SK-N-MC (cell line): ENCODE measurements at places on chromosomes 1 and 21.

- no peak for DNase-seq
Observed at GRCh38 chr1:61606448-61607312, 118.3 kb downstream of the TM2D1 start.

DNA sequence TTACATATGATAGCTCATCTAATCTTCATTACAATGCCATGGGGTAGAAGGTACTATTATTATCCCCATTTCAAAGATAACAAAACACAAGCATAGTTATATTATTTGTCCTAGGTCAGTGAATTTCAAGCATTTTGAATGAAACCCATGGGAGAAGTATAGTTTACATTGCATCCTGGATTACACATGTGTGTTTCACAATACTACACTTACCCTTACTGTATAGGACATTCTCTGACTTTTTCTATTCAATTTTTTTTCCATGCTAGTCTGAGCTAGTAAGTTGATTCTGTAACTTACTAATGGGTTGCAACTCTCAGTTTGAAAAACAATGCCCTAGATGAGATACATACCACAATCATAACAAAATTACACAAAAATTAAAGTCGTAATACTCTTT is 8.7 kb upstream of the GPX7 start:
- no peak for DNase-seq

DNA sequence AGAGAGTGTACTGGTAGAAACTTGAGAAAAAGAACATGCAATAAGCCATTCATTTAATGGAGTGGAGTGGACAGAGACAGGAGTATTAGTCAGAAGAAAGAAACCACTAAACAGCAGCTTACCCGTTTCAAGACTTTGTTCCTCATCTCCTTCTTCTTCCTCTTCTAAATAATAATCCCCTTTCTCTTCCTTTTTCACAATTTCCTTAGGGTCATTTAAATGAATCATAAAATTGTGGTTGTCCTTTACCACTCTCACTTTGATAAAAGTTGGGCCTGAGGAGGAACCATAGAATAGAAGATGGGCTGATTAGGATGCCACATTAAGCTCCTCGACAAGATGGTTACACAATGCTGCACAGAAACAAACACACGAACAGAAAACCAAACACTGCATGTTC is 109.6 kb downstream of the WDR3 start:
- DNase-seq = no peak

DNA sequence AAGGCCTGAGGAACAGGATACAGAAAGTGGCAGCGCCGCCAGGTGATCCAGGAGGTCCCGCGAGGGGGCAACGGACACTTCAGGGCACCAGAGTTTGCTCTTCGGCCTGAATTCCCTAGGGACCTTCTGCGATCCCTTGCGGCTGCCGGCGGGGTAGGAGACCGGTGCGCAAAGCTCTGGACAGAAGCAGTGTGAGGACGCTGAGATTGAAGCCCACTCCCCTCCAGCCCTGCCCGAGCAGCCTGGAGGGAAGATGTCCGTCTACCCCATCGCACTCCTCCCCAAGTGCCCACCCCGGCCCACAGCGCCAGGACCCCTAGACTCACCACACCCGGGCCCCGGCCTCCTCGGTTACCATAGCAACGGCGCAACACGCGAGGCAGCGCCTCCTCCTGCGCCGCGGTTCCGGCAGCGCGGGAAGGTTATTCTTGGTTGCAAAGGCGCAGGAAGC is at the start of gene ANKRD45:
ANKRD45 (minus strand) TSS at position 361 of the 451 bp plus-strand sequence. CDS start 10,433 bp downstream, outside the sequence.
- no peak for DNase-seq

GRCh38 chr1:101175466-101175865 is 61.4 kb upstream of the S1PR1 start:
- no peak for DNase-seq

DNA sequence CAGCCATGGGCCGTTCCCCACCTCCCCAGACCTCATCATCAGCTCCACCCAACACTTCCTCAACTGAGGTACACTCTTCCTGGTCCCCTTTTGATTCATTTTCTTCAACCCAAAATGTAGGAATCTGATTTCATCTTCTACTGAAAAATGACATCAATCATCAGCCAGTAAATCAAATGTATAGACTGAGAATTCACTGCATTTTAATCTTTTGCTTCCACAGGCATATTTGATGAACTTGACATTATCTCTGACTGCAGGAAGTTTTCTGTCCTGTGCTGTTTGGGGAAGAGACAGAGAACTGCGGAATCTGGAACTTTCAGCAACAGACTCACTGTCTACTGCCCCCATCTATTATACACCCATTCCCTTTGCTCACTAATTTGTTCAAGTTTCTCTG is 7.8 kb downstream of the PYHIN1 start:
- no peak for DNase-seq

- DNase-seq = no peak
Observed at GRCh38 chr1:223363057-223363855, 720 bp downstream of the SUSD4 start.

- no peak for DNase-seq
Observed at GRCh38 chr1:54861070-54861761, 25.8 kb downstream of the DHCR24 start.

GRCh38 chr21:38467911-38468310 is 30.4 kb downstream of the ERG start:
- DNase-seq = no peak

DNA sequence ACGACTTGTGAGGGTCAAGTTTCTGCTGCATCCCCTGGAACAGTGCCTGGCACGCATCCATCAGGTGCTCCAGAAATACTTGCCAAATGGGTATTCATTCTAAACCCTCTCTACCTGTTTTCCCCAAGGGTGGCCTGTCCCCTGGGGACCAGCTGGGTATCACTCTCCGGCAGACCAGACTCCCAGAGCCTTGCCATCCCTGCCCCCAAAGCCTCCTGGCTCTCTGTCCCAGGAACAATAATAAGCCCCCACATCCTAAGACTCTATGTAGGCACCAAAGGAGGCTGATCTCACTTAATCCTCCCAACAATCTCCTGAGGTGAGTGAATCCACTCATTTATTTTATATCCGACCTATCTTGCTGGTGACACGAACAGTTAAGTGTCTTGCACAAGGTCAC is 96.7 kb downstream of the MRPL37 start:
- DNase-seq = no peak

DNA sequence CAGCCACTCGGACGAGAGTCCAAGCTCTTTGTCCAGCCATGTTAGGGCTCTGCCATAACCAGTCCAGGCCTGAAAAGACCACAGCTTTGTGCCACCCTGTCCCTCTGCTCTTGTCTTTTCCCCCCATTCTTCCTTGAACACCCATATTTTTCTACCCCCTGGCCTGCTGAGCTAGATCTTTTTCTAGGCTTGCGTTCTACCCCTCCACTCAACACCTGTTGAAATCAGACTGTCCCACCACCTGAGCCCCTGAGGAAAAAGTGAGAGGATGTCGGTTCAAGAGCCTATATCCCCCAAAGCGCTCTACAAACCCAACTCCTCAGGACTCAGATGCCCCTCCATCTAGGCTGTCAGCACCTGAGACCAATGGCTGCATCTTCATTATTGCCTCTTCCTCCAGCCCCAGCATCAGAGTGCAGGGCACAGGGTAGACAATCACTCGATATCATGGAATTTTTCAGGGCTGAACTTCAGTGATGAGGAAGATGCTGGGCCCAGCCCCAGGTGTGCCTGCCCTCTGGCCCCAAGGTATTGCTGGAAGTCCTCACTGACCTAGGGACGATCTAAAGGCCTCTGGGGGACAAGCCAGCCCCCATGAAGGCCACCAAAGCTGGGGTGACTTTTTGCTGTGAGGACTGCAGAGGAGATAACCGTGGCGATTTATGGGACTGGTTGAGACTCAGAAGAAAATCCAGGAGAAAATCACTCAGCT is 75.3 kb downstream of the CD247 start:
- no peak for DNase-seq

DNA sequence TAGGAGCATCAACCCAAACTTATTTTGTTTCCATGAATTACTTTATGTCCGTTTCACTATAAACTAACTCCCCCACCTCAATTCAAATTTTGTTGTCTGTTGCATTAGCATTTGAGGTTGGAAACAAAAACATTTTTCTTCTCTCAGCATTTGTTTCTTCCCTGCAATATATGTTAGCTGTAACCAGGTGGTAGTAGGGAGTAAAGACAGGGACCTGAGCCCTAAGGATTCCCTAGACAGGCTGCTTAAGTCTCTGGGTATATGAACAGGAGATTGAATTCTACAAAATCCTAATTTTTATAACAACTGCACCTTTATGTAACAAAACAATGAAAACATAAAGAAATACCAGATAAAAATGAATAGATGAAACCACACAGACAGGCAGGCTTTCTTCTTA is 242.6 kb downstream of the PAPPA2 start:
- no peak for DNase-seq

- no peak for DNase-seq
Observed at GRCh38 chr1:17139637-17140036, 20.4 kb upstream of the PADI2 start.

GRCh38 chr1:247530785-247531184 is 5.5 kb downstream of the OR2C3 start:
- DNase-seq = no peak

DNA sequence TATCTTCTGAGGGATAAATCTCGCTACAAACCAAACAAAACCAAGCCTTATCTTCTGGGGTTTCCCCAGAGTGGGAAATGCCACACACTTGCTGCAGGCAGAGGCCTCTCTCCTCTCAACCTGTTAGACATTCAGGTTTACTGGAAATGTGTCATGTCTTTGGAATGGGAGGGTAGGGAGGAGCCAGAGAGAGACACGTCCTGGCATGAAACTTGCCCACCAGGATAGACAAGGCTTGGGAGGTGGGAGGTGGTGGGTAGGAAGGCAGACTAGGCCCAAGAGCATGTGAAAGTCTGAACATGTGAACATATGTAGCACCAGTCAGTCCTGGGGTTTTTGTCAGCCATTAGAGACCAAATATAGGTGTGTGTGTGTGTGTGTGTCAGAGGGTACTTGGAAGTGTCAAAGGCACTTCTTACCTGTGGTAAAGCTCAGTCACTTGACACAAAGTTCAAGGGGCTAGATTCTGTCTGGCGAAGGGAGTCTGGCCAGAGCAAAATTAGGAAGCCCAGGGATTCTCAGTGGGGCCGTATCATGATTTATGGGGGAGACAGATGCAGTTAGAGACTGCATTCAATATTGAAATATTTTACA is 32.4 kb upstream of the PIGC start:
- no peak for DNase-seq

- no peak for DNase-seq
Observed at GRCh38 chr1:212353181-212353580, 61.5 kb downstream of the PACC1 start.

DNA sequence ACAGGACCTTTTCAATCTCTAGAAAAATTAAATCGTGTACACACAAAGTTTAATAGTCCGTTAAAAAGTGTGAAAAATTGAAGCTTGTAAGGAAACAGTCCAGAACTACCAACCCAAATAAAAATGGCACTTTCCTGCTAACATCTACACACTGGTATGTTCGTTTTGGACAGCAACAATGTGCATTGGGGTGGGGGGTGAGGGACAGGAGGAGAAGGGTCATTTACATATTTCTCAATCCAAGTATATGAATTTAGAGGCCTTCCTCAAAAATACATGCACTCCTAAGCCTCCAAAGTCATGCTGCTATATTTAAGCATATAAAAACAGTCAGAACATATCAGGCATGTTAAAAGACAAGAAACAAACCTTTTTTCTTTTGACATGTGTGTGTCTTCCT is 2.5 kb downstream of the PPP1R15B start:
- DNase-seq = no peak

- no peak for DNase-seq
Observed at GRCh38 chr1:229557913-229558414, 543 bp downstream of the ABCB10 start.

- DNase-seq = no peak
Observed at GRCh38 chr1:51792864-51793263, 85.7 kb downstream of the NRDC start.

DNA sequence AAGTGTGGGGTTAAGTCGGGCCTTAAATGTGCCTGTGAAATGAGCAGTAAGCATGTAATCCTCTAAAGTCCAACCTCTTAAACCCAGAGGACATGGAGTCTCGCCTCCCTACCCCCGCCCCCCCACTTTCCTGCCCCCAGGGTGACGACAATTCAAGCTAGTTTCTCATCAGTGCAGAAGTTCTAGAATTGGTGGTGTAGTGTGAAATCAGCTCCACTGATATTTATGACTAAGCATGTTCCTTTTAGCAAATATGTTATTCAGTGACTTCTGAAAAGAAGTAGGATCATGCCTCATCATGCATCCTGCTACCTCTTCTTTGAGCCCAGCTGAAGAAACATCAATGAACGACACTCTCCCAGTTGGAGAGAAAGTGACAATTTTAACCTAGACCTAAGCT is 2.6 kb upstream of the ABCB10 start:
- no peak for DNase-seq

DNA sequence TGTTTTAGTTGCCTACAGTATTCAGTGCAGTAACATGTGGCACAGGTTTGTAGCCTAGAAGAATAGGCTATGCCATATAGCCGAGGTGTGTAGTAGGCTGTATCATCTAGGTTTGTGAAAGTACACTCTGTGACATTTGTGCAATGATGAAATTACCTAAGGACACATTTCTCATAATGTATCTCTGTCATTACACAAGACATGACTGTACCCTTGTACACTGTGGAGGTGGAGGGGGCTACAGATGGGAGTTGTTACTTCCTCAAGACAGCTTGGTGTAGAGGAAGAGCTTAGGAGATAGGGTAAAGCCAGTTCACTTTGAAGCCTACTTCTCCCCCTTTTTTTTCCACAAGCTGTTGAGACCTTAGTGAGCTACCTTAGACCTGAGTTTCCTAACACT is 59.7 kb upstream of the RAVER2 start:
- no peak for DNase-seq

- DNase-seq = no peak
Observed at GRCh38 chr21:16084776-16085364, 355.1 kb downstream of the USP25 start.

DNA sequence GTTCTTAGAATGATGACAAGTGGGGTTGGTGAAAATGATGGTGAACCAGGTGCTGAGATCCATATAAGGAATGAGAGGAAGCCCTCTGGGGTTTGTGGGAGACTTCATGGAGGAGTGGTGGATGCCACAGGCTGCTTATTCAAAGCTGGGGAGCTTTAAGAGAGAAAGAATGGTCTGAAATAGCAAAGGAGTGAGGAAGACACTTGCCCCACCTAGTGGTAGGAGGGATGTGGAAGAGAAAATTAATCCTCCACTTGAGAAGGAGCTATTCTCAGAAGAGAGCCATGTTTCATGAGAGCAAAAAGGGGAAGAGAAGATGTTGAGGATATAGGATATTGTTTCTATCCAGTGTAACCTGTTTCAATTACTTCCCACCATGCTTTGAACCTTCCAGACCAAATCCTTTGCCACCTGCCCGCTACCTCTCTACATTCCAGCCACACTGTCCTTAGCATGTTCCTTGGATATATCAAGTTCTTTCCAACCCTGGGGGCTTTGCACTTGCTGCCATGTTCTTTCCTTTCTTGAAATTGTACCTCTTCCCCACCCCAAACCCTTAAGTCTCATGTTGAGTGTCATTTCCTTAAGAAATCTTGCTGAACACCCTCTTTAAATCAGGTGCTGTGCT is 19.6 kb upstream of the ZNF648 start:
- no peak for DNase-seq

GRCh38 chr1:160789051-160789701 is 6.8 kb upstream of the LY9 start:
- DNase-seq = no peak

GRCh38 chr1:9755441-9755995 is 68.2 kb downstream of the CLSTN1 start:
- no peak for DNase-seq
